ENCODE measurements at places on chromosomes 16 and 17.

- DNase-seq: no peak
Observed at GRCh38 chr17:76537288-76537577, 276 bp downstream of the CYGB start.

GRCh38 chr16:31092330-31092729 is 2.3 kb downstream of the VKORC1 start:
- DNase-seq: no peak

- no peak for DNase-seq
Observed at GRCh38 chr17:21458054-21458453, 81.9 kb downstream of the KCNJ12 start.

DNA sequence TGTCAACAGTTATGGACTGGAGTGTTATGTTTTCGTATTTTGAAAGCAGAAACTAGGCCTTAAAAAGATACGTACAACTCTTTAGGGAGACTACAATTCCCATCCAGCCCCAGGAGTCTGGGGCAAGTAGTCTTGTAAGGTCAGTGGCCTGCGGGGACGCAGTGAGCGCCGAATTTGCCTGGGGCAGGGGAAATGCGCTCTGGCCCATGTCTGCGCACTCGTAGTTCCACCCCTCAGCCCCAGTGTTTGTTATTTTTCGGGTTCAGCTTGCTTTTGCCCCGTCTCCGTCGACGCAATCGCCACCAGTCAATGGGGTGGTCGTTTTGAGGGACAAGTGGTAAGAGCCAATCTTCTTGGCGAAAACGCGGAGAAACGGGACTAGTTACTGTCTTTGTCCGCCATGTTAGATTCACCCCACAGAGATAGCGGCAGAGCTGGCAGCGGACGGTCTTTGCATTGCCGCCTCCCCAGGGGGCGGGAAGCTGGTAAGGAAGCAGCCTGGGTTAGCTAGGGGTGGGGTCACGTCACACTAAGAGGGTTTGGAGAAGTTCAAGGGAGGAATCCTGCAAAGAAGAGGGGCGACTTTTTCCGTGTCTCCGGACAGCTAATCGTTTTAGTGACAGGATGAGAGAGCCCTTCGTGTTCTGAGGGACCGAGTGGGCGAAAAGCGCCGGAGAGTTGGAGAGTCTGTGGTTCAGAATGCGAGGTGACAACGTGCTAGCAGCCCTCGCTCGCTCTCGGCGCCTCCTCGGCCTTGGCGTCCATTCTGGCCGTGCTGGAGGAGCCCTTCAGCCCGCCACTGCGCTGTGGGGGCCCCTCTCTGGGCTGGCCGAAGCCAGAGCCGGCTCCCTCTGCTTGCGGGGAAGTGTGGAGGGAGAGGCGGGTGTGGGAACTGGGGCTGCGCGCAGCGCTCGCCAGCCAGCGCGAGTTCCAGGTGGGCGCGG is 1.1 kb upstream of the BRCA1 start:
- no peak for DNase-seq

DNA sequence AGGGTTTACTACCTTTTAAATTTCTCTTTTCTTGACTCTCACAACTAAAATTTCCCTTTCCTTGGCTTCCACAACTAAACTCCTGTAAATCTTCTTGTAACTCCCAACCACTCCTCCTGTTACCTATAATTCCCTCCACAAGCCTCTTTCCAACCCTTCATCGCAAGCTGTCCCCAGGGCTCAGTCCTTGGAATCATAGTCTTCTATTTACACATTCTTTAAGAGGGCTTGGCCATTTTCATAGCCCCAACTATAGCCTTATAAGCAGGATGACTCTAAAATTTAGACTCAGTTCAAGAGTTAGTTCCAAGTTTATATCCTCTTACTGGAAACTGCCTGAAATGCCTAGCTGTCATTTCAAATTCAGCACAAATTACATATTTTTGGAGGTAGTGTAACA is 23.9 kb downstream of the GLG1 start:
- DNase-seq: no peak

DNA sequence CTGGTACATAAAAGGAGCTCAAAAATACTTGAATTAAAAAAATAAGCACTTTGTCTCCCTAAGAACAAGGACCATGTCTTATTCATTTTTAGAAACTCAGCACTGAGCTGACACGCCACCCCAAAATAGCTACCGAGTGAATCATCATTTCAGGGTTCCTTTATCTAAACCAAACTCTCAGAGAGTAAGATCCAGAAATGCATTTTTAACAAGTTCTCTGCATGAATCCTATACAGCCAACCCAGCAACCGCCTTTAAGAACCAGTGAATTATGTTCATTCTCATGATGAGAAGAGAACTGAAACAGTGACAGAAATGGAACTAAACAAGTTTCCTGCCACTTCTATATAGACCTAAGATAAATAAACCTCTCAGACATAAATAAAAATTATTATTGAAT is 8.7 kb downstream of the C16orf87 start:
- no peak for DNase-seq

- DNase-seq: no peak
Observed at GRCh38 chr17:4858068-4858881, 25.1 kb downstream of the MINK1 start.

DNA sequence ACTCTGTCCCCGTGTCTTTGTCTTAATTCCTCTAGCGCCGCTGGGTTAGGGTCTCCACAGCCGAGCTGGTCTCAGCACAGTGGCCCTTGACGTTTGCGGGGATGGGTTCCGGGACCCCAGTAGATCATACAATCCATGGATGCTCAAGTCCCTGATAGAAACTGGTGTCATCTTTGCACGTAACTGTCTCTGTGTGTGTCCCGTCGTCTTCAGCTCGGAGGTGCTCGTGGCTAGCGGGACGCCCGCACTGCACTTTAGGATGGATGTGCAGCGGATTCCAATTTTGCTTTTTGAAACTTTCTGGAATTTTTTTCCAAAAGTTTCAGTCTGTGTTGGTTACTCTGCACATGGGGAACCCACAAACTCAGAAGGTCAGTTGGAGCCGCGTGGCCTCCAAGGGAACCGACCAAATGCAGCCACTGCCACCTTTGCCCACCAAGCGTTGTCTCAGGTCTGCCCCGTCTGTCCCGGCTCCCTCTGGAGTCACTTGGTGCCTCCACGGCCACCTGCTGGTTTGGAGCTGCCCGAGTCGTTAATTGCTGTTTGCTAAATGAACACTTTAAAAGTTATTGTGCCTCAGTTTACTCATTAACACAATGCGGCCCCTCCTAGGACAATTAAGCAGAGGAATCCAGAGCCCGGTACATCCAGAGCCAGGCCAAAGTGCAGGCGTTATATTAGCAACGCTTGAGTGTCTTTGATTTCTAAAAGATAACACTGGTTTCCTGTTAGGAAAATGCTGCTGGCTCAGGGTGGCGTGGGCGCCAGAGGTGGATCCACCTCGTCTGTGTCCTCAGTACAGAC is 5.3 kb upstream of the DPEP1 start:
- DNase-seq: no peak

GRCh38 chr16:80002261-80002660 is 401.7 kb upstream of the MAF start:
- DNase-seq: no peak

GRCh38 chr16:2253293-2253692 is 1.9 kb upstream of the ECI1 start:
- DNase-seq: no peak

DNA sequence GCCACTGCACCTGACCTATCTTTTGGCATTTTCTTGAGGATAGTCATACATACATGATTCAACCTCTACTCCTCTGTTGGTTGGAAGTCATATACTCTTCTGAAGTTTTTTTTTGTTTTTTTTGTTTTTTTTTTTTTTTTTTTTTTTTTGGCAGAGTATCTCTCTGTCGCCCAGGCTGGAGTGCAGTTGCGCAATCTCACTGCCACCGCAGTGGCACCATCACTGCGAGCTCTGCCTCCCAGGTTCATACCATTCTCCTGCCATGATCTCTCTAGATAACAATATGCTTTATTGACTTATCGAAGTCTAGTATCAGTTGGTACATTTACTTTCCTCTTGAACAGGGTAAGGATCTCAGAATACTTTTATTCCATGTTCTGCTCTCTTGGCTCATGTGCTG is 224.2 kb upstream of the WSCD1 start:
- DNase-seq: no peak

DNA sequence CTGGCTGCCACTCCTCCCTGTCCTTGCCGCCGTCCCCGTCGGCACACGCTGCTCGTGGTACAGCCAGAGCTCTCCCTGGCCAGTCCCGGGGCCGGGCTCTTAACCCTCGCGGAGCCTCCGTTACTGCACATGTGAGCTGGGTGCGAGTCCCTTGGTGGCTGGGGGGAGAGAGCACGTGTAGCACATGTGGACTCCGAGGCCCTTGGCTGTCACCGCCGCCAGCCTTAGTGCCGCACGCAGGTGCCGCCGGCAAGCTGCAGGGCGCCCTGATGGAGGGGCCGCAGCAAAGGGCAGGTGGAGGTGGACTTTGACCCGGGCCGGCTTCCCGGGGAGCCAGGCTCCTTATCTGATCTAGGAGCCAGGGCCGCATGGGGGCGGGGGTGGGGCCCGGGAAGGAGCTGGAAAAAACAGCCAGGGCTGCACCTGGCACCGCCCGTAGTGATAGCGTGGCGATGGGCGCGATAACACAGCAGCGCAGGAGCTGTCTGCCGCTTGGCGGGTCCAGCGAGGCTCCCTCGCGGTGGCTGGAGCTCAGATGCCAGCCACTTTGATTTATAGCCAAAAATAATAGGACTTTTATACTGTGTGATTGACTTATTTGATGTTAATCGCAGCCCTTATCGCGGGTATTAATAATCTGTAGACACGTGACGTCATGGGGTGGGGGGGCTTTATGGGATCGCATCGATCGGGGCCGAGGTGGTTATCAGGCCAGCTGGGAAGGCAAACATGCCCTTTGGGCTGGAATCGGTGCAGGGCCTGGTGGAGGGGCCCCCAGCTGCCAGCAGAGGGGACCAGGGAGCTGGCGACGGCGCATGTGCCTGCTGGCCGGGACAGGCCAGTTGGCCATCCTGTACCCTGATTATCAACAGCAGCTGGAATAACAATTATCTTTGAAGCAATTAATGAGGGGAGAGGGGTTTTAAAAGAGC is 35.1 kb downstream of the ZFPM1 start:
- no peak for DNase-seq

DNA sequence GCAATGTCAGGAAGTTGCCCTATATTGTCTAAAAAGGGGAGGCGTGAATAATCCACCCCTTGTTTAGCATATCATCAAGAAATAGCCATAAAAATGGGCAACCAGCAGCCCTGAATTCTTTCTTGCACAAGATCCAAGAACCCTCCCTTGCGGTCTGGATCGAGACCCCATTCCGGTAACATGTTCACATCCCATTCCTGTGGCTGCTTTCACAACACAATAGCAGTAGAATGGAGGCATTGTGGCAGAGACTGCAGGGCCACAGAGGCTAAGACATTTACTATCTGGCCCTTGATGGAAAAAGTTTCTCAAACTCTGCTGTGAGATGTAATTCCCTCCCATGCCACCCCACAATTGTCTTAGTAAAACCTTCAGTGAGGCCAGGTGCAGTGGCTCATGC is 73.2 kb downstream of the RMI2 start:
- no peak for DNase-seq

DNA sequence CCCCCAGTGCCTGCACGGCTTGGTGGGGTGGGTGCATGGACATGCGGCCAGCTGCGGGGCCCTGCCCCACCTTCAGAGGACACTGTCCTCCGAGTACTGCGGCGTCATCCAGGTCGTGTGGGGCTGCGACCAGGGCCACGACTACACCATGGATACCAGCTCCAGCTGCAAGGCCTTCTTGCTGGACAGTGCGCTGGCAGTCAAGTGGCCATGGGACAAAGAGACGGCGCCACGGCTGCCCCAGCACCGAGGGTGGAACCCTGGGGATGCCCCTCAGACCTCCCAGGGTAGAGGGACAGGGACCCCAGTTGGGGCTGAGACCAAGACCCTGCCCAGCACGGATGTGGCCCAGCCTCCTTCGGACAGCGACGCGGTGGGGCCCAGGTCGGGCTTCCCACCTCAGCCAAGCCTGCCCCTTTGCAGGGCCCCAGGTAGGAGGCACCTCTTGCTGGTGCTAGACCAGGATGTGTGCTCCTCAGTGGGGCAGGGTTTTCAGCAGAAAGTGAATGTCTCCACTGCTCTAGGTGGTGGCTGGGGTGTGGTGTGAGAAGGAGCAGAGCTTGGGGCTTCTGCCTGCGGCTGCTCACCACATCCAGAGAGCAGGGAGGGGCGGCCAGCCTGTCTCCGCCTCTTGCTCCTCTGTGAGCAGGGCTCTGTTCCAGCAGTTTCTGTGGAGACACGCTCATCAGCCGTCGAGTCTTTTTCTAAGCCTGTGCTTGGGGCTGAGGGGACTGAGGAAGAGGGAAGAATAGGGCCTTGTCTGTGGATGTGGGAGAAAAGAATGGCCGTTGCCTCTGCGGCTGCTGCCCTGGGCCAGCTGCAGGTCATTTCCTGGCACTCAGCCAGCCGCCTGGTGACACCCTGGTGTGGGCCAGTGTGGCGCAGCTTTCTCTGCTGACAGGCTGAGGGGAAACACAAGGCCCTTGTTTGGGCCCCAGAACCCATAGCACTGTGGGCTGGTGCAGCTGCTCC is 2.2 kb downstream of the ZNF276 start:
- DNase-seq: no peak

- no peak for DNase-seq
Observed at GRCh38 chr16:3047387-3047720, 993 bp downstream of the MMP25 start.

- DNase-seq: no peak
Observed at GRCh38 chr17:77772899-77773358, 185.6 kb upstream of the TNRC6C start.

DNA sequence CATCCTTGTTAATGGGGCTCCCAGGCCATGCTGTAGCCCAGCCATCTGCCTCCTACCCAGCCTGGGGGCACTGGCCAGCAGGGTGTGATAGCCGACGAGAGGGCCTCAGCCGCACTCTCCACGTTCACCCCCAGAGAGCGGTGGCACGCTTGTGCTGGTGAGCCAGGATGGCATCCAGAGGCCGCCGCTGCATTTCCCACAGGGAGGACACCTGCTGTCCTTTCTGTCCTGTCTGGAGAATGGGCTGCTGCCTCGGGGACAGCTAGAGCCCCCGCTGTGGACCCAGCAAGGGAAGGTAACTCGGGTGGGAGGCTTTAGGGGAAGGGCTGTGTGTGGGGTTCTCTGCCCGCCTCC is 27.4 kb downstream of the SGSM2 start:
- DNase-seq: no peak

GRCh38 chr17:13154398-13154797 is 136.6 kb upstream of the ELAC2 start:
- DNase-seq: no peak

GRCh38 chr16:15924996-15925395 is 24.4 kb upstream of the ABCC1 start:
- no peak for DNase-seq

DNA sequence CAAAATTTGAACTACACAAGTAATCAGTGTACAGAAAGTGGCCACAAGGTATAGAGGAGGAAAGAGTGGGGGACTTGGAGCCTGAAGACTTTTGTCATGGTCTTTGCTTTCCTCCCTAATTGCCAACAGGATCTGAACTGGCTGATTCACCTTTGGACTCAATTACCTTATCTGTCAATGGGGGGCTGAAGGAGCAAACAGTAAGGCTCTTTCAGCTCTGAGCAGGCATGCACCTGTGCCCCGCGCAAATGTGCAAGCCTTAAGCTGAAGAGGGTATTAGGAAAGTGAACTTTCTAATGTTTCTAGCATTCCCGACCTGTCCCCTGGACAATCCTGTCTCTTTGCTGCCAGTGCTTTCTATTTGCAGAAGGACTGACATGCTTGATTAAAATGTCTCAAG is 302.7 kb downstream of the CA10 start:
- no peak for DNase-seq
